OCI-M1 (cell line): ENCODE measurements at places on chromosomes 7 and 10.

GRCh38 chr7:54419209-54419608, 123.0 kb upstream of the VSTM2A start:
- DNase-seq = no peak

DNA sequence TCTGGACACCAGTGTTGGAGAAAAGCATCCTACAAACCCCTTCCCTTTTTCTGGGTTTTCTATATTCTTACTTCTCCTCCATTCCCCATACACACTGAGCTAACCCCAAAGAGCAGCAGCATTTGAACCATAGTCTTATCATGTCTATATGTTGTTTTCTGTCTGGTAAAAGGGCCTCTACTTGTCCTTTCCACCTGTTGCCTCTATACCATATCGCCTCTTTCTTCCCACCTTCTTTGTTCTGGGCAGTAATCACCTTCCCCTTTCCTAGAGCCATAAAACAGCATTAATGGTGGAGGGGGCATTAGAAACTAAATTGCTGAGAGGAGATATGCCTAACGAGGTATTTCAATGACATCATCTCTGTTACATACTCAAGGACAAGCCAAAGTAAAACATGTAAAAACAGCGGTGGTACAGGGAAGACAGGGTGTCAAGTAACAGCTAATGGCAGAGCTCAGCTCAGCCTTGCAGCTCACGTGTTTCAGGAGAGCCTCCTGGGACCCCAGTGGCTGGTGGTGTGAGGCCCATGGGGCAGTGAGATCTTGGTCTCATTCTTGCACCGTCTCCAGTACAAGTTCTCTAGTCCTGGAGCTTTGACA, 20.6 kb downstream of the NPY start:
- DNase-seq = no peak

DNA sequence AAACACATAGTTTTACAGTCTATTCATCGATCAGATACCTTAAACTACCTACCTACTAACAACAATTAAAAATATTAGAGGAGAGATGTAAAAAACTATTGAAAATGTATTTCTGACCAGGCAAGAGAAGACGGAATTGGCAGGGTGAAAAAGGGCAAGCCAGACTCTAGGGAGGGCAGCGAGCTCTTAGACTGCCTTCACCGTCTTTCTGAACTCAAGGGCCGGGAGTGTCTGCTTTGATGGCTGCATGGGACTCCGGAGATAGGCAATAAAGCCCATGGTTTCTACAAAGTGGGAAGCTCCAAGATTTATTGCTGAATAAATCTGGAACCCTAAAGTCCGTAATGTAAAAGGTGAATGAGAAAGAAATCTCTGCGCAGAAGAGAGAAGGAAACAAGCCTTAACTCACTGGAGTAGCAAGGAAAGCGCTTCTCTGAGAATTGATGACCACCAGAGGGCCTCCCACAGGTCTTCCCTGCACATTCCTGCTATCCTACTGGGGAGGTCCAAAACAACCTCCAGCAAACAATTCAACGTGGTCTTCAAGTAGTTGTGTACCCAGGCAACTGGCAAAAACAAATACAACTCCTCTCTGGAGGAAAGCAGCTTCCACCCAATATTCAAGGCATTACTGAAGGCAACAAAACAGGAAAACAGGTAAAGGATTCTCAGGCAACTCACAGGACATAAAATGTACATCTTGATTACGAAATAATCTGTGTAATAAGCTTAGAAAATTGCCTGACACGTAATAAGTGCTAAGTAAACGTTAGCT, 181.3 kb downstream of the SDK1 start:
- DNase-seq = peak; percentile 0

DNA sequence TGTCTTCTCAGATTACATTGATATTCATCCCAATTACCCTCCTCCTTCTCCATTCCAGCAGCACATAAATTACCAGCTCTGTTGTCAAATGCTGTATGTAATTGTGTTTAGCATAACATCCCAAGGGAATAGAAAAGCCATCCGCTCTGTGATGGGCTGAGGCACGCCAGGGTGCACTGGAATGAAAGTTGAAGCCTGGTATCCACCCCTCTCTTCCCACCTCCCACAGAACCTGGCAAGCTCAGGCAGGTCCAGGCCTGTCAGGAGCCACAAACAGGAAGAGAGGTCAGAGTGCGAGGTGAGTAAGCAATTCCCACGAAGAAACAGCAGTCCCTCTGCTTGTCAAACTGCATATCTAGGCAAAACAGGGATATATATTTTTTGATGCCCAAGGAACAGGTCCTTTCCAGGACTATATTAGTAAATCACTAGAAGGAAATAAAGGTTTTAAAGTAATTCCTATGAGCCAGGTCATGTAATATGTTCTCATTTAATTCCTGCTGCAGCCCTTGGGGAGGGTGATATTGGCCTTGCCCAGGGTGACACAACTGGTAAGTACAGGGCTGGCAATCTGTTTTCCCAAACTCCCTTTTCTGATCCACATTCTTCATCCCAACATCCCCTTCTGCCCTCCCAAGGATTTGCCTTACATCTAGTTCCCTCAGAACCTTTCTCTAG, 155.6 kb upstream of the GHITM start:
- no peak for DNase-seq

DNA sequence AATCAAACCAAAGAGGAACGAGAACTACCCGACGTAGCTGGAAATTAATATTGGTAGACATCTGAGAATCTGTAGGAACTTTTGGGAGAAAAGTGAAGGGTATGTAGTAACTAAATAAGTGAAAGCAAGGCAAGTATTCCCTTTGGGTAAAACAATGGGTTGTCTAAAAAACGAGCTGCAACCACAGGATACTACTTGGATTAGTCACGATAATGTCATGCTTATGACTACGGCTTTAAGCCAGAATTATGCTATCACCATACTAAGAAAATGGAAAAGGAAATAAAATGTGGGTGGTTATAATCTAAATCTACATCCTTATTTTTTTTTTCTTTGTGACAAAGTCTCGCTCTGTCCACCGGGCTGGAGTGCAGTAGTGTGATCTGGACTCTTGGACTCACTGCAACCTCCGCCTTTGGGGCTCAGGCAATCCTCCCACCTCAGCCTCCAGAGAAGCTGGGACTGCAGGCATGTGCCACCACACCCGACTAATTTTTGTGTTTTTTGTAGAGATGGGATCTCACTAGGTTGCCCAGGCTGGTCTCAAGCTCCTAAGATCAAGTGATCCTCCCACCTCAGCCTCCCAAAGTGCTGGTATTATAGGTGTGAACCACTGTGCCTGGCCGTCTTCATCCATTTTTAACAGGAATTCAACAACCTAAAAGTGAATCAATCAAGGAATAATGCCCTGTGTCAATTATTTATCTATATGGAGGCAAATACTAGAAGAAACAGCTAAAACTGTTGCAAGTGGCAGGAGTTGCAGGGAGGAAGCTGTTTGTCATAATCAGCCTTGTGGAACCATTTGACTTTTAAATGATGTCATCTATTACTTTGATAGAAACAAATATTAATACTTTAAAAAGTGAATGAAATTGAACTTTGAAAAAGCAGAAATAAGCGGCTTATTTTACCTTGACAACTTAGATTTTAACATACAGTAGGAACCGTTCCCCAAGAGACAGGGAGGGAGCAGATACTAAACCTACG, 189.3 kb downstream of the PRPF18 start:
- no peak for DNase-seq

DNA sequence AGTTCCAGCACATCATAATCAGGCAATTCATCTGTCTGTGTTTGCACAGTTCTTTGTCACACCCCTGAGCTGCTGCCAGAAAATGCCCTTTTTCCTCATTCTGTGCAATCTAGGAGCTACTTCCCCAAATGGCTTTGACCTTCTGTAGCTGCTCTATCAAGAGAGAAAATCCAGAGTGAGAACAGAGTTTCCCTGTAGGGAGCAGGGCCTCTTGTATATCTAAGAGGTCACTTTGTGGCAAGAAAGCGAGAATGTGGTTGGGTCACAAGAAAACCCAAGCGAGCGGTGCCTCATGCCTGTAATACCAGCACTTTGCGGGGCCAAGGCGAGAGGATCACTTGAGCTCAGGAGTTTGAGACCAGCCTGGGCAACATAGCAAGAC, 24.3 kb downstream of the SLC29A3 start:
- peak; percentile 94 for DNase-seq

DNA sequence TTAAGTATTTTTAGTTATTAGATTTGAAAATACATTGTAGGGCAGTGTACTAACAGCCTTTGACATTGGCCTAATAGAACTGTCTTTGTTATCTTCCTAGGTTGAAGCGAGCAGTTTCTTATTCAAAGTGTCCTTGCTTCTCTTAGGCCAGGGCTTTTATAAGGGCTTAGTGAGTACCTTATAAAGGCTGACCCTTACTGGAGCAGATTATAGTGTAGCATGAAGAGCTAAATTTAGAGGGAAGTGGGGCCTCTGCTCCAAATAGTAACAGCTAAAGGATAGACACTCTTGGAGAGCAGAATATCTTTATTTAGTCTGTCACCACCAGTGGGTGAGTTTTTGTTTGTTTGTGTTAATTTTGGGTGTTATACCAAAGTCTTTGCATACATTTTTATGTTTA, 15.9 kb downstream of the BZW2 start:
- DNase-seq = peak; percentile 34

- no peak for DNase-seq
Observed at GRCh38 chr7:75969182-75969581, 25.2 kb downstream of the TMEM120A start.
